ENCODE measurements at places on chromosomes 1 and 21.

GRCh38 chr1:147618077-147618569 lies 52.2 kb downstream of the ACP6 start:
- no peak for DNase-seq

DNA sequence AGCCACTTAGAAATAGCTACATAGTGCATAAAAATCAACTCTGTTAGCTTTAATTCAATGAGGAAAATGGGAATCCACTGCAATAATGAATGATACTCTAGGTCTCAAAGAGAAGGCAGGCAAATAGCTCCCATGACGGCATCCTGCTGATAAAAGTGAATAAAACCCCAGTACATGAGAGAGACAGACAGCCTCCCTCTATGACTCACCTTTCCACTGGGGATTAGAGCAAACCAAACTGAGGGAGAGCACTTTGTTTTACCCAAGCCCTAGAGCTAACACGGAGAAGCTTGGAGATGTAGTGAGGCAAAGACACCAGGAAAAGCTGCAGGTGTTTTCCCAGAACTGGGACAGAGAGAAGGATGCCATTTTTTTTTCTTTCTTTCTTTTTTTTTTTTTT lies 621.9 kb downstream of the LRRIQ3 start:
- DNase-seq: no peak

- DNase-seq: no peak
Observed at GRCh38 chr1:112594208-112594876, 24.6 kb downstream of the ST7L start.

DNA sequence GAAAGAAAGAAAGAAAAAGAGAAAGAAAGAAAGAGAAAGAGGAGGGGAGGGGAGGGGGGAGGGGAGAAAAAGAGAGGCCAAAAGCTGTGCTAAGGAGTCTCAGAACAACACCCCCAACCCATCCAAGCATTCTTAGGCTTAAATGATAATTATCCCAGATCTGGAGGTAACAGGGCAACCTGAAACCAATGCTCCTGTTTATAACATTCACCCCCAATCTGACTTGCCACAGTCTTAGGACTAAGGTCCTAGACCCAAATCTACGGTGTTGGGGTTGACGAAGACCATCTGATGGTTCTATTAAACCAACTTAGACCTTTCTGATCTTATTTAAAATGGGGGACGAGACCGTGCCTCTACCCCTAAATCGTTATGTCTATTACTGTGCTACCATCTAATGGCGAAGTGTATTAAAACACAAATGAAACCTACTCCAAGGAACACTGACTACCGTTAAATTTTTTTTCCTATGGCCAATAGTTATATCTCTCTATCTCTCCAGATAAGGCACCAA lies 119.3 kb upstream of the CDC42BPA start:
- peak; percentile 50 for DNase-seq

DNA sequence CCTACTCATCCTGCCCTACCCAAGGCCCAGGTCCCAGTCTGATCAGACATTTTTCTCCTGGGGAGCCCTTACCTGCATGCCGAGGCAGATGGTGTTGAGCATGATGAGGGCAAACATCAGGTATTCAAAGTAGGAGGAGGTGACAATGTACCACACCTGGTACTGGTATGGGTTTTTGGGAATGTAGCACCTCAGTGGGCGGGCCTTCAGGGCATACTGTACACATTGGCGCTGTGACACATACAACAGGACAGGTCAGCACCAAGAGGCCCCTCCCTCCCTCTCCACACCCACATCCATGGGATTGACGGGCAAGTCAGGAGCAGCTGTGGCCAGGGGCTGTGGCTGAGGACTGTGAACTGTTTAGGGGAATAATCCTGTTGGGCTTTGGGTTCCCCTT lies 37.1 kb upstream of the KIF21B start:
- DNase-seq: no peak

GRCh38 chr1:20723537-20724363 lies 5.9 kb upstream of the KIF17 start:
- DNase-seq: no peak

- no peak for DNase-seq
Observed at GRCh38 chr1:160681891-160682140, 29.8 kb downstream of the CD48 start.

- no peak for DNase-seq
Observed at GRCh38 chr1:30757352-30758120, at the start of gene LAPTM5. Gene LAPTM5 (minus strand): TSS chr1:30757774. CDS start chr1:30757745, 29 bp downstream.

- no peak for DNase-seq
Observed at GRCh38 chr1:54218883-54219687, 19.1 kb downstream of the MRPL37 start.

DNA sequence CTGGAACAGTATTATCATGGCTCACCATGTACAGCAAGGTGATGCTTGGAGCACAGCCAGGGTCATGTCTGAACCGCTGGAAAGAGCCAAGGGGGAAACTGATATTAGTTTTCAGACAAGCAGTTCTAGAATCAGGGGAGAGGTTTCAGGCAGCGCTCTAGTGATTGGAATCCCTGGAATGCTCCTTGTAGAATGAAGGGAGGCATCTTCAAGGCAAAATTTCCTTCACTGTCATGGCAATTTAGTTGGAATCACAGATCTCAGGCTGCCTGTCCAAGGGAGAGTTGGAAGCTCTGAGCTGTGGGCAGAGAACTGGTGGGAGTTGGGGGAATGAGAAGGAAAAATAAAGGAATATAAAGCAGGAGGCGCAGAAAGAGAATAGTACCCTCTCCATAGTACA lies 737.1 kb downstream of the PTPRU start:
- DNase-seq: no peak

DNA sequence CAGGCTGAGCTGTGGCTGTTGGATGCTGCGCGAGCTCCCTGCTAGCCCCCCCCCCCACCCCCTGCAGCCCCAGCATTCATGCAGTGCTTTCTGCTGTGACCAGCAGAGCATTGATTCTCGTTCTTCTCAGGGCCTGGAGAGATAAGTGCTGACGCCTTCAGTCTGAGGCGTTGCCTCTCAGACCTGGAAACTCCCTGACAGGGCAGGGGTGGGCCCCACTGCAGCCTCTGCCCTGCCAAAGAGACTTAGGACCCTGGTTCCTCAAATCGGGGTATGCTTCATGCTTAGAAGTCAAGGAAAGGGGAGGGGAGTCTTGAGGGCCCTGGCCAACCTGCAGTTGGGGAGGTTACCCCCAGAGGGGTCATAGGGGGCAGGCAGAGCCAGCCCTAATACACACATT lies 38.5 kb downstream of the PTPRF start:
- DNase-seq: peak; percentile 82

GRCh38 chr21:16337266-16337665 lies 607.5 kb downstream of the USP25 start:
- DNase-seq: no peak

GRCh38 chr21:43352568-43353281 lies 74.2 kb downstream of the SIK1 start:
- peak; percentile 82 for DNase-seq

GRCh38 chr1:9435854-9436640 lies 103.2 kb upstream of the SLC25A33 start:
- DNase-seq: no peak

- DNase-seq: no peak
Observed at GRCh38 chr1:86852782-86853408, 61.0 kb downstream of the SELENOF start.

DNA sequence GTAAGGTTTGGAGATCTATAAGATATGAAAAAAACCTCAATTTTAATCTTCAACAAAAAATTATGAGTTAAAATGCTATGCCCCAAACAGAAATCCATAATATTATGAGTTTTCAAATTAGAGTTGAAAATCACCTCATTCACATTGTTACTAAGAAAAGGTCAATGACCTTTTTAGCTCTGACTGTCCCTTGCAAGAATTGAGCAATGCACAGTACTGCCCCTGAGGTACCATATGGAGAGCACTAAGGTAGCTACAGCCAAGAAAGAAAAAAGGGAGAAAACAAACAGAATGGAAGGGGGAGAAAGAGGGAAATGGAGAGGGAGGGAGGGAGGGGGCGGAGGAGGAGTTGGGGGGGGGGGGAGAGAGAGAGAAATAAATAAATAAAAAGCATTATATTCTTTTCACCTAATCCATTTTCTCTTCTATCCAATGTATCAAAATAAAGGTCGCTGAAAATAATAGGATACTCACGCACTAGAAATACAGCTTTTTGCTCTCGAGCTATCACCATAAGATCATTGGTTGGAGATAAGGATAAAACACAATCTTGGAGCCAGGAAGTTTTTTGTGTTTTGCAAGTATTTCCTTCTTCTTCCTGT lies 58.8 kb downstream of the RAB3GAP2 start:
- no peak for DNase-seq

DNA sequence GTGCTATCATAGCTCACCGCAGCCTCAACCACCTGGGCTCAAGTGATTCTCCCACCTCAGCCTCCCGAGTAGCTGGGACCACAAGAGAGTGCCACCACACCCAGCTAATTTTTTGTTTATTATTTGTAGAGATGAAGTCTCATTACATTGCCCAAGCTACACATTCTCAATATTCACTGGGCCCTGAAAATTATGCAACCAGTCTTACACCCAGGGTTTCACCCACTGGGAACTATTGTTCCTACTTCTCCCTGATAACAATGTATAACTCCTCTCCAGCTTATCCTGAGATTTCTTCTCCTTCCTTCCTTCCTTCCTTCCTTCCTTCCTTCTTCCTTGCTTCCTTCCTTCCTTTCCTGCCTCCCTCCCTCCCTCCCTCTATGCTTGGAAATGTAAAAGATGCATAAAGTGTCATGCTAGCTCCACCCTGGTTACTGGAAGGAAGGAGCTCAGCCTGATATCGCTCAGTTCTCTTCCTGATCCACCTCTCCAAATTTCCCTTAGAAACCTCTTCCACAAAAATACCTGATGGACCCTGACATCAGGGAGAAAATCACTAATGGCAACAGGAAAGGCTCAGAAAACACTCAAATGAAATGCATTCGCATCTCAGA lies 11.2 kb upstream of the VSIG8 start:
- no peak for DNase-seq

- peak; percentile 86 for DNase-seq
Observed at GRCh38 chr1:229661022-229661877, 35.2 kb downstream of the URB2 start.

DNA sequence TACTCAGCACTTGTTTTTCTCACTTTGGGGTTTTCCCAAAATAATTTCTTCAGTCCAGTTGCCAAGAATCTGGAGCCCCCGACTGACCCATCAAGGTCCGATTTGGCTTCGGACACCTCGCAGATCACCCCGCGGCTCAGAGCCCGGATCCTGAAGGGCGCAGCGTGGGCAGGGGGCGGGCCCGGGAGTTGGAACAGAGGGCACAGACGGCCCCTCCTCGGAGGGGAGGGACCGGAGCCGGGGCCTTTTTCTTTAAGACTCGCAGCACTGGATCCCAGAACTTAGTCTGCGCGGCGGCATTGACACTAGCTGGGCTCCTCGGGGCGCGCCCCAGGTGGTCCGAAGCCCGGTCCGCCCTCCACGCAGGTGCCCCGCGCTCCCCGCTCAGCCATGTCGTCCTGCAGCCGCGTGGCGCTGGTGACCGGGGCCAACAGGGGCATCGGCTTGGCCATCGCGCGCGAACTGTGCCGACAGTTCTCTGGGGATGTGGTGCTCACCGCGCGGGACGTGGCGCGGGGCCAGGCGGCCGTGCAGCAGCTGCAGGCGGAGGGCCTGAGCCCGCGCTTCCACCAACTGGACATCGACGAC lies at the start of gene CBR3:
Gene CBR3 (plus strand): TSS at position 277 of the 588 bp plus-strand sequence. CDS start 114 bp downstream, at position 391.
- DNase-seq: peak; percentile 58

GRCh38 chr1:116306840-116307442 lies 66.1 kb upstream of the ATP1A1 start:
- no peak for DNase-seq

- DNase-seq: no peak
Observed at GRCh38 chr21:39965026-39965425, 97.8 kb downstream of the PCP4 start.

- DNase-seq: no peak
Observed at GRCh38 chr1:163367721-163368120, 46.0 kb downstream of the NUF2 start.

- DNase-seq: no peak
Observed at GRCh38 chr21:8994640-8995511, 1526.5 kb upstream of the TPTE start.

DNA sequence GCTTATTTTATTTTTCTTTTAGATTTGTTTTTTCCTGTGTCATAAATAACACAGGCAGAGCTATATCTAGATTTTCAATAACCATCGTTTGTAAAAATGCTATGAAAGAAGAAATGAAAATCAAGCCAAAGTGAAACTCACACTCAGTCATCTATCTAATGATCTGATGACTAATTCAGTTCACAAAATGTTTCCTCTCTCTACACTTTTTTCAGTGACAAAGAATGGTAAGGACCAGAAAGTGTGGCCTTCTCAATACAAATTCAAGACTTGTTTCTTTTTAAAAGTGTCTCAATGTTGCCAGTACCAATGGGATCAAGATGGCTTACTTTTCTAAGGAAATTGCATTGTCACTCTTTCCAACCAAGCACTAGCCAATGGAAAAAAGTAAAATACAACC lies 282.8 kb upstream of the PKN2 start:
- peak; percentile 47 for DNase-seq

- no peak for DNase-seq
Observed at GRCh38 chr1:98364544-98364943, 297.0 kb upstream of the SNX7 start.

- DNase-seq: no peak
Observed at GRCh38 chr1:103783944-103784377, 34.3 kb downstream of the AMY1C start.

DNA sequence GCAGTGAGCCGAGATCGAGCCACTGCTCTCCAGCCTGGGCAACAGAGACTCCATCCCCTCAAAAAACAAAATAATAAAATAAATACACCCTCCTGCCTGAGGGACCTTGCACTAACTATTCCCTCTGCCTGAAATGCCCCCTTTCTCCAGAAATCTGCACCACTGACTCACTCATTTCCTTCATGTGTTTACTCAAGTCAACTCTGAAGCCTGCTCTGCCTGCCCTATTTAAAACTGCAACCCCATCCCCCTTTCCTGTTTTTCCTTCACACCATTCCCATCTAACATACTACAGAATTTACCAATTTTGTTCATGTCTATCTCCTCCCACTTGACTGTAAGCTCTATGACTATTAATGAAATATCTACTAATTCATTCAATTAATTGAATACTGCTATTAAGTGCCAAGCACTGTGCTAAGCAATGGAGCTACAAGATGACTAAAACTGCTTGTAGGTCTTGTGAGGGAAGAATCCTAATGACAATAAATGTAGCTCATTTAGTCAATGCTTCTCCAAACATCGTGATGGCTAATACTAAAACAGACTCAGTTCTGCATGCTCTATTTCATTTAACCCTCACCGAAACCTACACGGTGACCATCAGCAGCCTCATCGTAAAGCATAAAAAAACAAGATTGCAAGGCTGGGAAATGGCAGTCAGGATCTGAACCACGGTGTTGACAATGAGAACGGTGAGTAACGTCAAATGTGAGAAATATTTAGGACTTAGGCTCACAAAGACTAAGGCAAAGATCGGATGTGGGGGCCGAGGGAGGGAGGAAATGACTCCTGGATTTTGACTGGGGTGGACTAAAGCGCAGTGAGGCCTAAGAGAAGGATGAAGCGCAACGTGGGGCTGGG lies 749 bp upstream of the TMEM39B start:
- DNase-seq: no peak

- DNase-seq: no peak
Observed at GRCh38 chr1:156284112-156284511, at the start of gene TMEM79. Gene TMEM79 (plus strand): TSS chr1:156284325. CDS start chr1:156285227, 902 bp downstream.

GRCh38 chr1:230056098-230056497 lies 10.9 kb upstream of the GALNT2 start:
- no peak for DNase-seq

GRCh38 chr1:81151206-81151605 lies 649.5 kb upstream of the ADGRL2 start:
- no peak for DNase-seq

Measured in GM13976 (cell line).